ENCODE measurements at places on chromosomes 16 and 17.

DNA sequence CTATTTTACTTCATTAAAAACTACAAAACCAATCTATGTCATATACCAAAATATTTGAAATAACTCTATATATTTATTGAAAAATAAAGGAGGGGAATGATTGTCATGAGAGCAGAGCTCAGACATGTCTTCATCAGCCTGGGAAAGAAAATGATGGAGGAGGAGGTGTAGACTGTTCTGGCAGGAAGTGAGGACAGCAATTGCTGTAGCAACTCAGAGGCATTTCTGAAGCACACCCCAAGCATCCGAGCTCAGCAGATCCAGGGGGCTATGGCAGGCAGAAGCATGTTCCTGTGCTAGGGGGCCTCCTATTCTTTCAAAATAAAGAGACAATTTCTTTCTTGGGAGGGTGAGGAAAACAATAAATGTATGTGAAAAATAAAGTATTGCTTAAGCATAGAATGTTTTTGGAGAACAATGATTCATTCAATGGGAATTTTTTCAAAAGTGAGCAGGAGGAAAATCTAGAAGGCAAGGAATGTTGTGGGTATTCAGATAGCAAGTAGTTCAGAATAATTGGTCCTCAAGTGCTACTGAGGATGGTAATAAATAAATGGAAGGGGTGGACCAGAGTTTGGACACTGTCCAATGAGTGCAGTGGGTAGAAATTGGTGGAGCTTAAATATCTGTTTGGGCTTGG is 383.4 kb downstream of the CDH11 start:
- no peak for DNase-seq

DNA sequence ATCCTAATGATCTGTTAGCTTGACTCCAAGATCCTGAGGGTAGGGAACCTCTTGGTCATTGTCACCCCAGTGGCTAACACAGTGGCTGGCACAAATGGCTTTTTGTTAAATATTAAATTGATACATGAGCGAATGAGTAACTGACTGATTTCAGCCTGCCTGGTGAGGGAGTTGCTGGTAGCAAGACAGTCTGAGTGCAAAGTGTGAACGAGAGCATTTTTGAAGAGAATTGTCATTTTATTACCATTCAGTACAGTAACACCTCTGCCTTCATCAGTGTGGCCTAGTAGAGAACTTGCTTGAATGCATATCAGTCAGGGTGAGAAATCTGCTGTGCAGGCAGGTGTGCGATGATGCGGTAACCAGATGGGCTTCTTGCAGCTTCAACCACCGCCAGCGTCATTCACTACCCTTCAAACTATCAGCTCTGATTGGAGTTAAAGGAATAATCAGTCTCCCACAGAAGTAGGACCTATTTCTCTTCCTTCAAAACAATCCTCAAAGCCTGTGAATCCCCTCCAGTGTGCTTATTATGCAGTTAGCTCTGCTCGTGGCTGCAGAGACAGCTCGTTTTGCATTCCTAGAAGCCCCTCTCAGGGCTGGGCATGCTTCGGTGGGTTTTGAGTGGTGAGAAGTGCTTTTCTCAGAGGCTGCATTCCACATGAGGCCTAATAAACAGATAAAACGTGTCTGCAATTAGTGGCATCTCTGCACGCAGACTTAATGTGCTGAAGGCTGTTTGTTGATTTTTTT is 29.0 kb downstream of the HEXIM2 start:
- DNase-seq, result no peak

DNA sequence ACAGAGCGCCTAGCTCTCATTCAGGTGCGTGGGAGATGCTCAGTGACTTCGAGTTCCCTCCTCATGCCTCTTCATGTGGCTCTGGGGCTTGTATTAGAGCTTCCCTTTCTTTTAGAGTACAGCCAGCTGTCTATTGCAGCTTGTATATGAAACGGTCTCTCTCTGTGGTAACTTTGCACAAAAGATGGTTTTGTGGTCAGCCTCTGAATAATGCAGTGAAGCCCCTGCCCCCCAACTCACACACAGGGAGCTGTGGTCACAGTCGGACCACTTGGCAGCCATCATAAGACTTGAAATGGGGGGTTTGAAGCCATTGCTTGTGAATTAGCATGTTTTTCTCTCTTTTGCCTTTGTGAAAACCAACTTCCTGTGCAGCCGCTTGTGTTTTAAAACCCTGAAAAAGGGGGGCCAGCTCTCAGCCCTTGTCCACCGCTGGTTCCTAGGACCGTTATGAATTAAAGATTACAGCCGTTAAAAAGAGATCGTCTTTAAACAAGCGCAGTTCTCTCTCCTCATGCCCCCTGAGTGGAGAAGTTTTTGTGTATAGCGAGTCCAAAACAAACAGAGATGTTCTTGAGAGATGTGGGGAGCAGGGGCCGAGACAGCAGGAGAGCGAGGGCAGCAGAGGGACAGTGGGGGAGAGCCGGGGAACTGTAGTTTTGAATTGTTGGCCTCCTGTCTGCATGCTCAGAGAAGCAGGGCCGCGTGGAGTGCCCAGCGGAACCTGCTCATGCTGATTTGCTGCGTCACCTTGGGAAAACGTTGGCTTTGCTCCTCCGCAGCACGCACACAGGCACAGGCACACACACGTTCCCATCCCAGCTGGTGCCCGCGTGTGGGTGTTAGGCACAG is 199.0 kb downstream of the MSI2 start:
- DNase-seq, result peak; percentile 67

DNA sequence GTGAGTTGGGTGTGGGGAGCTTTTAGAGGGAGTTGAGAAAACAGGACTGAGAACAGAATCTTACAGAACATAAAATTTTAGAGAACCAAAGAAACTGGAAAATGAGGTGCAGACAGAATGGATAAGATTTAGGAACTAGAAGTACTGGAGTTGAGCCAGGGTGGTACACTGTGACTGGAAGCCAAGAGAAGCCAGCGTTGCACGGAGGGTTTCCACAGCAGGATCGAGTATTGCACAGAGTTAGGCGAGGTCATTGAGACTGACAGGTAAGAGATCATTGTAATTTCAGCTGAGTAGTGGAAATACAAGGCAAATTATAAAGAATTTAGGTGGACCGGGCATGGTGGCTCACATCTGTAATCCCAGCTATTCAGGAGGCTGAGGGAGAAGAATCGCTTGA is 6.6 kb downstream of the GSDMA start:
- DNase-seq, result no peak

DNA sequence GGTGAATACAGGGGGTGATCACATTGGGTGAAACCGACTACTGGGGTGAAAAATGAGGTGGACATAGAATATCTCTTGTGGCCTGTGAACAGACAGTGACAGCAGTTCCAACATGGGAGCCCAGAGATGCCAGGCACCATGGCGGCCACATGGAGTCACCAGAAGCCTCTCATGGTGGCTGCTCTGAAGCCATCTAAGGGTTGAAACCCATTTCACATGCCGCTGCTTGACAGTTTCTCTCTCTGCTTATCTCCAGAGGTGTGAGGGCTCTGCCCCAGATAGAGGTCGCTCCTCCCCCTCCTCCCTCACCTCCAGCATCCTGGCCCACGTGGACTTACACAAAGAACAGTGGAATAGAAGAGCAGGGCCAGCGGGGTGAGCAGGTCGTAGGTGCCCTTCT is 37.9 kb upstream of the PIK3R6 start:
- DNase-seq, result no peak

- no peak for DNase-seq
Measured at GRCh38 chr17:79092567-79092966, 17.9 kb downstream of the ENGASE start.

DNA sequence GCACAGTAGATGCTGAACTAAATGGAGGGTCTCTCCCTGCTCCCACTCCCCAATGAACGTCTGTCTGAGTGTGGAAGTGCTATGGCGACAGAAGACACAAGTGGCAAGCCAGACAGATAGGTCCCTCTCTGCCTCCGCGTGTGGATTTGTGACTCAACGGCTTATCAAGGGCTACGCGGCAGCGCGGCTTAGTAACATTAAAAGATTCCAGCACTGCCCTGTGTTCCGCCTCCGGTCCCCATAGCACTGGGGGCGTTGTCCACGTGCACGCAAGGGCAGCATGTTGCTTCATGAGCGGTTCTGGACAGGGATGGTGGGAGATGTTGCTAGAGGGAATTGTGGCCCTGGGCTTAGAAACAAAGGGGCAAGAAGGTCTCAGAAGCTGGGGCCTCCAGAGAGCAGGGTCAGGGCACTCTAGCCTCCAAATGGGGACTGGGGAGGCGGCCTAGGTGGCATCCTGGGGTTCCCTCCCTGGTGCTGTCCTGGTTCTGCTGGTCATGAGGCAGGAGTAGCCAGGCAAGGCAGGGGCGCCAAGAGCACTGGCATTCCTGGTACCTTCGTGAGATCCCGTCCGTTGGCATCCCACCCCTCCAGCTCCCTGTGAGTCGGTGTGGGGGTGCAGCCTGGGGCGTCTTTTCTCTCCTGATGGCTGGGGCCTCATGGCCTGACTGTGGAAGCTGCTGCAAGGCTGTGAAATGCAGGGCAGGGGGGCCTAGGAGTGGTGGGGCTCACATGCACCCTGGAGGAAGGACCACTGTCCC is 9.1 kb downstream of the CRHR1 start:
- DNase-seq, result no peak

GRCh38 chr16:69345923-69346322 is 5.7 kb downstream of the TMED6 start:
- no peak for DNase-seq

GRCh38 chr17:63116228-63116627 is 150.2 kb downstream of the TANC2 start:
- no peak for DNase-seq

DNA sequence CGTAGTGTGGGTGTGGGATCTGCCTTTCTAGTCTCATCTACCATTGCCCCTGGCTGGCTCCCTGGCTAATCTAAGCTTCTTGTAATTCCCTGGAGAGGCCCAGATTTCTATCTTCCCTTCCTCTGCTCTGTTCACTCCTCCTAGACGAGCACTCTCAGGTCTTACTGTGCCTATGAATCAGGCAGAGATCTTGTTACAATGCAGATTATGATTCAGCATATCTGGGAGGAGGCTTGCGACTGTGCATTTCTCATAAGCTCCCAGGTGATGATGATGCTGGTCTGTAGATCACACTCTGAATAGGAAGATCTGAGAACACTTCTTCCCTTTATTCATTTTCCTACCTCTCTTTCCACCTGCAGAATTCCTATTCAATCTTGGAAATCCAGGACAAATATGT is 200.1 kb downstream of the CBLN1 start:
- DNase-seq, result no peak

DNA sequence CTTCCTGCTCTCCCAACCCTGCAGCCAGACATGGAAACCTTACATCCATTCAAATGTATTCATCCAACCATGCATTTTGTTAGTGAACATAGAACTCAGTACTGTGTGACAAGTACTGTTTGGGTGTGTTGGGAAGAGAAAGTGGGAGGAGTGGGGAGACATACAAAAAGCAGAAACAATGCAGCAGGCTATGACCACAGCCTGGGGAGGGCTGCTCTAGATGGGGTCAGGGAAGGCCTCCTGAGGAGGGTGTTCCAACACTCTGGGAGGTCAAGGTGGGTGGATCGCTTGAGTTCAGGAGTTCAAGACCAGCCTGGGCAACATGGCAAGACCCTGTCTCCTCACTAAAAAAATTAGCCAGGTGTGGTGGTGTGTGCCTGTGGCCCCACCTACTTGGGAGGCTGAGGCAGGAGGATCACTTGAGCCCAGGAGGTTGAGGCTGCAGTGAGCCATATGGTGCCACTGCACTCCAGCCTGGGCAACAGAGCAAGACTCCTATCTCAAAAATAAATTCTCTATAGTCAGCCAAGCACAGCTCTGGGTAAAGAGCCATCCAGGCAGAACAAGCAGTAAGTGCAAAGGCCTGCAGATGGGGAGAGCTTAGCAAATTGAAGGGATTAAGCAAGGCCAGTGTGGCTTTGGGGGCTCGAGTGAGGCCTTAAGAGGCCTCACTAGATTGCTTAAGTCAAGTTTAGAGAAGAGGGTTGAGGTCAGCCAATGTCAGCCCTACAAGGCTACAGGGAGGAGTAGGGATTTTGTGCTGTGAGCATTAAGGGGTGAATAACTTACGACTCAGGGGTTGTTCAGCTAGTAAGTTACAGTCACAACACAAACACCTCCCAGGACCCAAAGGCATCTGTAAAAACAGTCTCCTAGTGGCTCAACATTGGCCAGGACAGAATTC is 5.5 kb downstream of the SLC13A2 start:
- no peak for DNase-seq

DNA sequence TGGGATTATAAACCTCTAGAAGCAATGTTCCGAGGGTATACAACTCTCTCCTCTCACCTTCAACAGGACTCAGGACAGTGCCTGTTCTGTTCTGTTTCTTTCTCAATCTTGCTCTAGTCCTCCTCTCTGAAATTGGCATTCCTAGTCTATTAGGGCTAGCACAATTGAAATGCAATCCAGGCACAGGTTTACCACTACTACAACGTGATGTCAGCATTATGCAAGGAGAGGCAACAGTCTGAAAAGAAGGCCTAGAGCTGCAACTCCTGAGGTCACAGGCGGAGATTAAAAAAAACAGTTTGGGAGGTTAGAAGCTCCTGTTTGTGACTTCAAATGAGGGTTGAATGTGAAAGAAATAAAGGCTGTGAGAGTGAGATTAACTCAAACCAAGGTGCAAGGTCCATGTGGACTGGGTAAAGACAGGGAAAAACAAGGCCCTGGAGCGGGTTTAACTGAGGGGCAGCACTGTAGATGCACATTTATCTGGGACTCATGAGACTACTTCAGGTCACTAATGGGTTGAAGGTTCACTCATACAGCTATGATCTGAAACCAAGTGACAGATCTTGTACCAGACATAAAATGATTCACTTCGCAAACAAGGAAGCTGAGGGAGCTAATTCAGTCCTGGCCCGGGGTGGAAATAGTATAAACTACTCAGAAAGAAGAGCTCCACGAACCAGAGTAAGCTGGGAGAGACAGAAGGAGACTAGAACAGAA is 16.8 kb downstream of the AMFR start:
- no peak for DNase-seq

- peak; percentile 32 for DNase-seq
Measured at GRCh38 chr16:85372627-85373372, 240.3 kb upstream of the GSE1 start.

DNA sequence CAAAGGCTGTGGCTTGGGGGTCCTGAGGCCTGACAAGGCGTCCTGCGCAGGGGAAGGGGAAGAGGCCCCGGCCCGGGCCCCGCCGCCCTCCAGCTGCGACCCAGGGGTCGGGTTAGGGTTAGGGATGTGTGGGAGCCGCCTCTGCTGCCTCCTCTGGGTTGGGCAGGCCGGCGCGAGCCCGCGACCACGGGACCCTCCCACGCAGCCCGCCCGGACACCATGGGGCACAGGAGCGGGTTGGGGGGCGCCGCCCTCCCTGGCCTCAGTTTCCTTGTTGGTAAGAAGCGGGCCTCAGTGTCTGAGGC is 386 bp downstream of the CIAO3 start:
- no peak for DNase-seq

- DNase-seq, result no peak
Measured at GRCh38 chr17:82587234-82588086, 60.8 kb downstream of the WDR45B start.
